ENCODE measurements at places on chromosomes 1 and 21.
A peak's percentile ranks its signal among the peaks of the same experiment; 100 is the strongest.

GRCh38 chr1:160217481-160218051 lies 12.4 kb downstream of the PEA15 start:
- no peak for DNase-seq

DNA sequence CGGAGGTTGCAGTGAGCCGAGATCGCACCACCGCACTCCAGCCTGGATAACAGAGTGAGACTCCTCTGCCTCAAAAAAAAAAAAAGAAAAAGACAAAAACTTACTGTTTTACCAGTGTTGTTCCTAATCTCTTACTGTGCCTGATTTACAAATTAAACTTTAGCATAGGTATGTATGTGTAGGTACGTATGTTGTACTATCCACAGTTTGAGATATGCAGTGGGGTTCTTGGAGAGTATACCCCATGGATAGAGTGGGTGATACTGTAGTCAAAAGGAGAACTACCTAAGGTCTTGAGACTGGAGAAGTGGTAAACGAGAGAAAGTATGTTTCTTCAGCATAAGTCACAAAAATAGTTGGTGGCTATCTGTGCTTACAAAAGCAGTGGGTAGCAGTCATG lies 38.6 kb downstream of the RNF11 start:
- DNase-seq: no peak

DNA sequence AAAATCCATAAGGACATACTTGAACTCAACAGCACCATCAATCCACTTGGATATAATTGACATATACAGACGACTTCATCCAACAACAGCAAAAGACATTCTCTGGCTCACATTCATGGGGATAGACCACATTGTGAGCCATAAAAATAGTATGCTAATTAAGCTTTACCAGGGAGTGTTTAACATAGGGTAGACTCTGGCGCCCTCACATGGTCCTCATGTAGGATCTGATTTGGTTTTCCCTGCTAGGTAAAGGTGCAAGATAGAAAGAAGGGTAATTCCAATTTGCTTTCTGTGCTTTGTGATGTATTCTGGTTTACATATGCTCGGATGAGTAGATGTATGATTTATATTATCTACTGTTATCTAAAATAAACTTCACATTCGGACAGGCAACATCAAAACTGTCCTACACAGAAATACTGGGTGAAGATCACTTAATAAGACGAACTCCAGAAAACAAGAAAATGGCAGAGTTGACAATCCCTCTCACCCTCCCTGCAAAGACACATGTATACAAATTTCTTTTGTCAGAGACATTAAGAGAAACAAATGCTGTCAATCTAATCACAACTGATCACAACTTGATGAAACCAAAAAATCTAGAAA lies 27.7 kb downstream of the CR1L start:
- DNase-seq: peak; percentile 44

GRCh38 chr1:202958544-202959275 lies 598 bp upstream of the ADIPOR1 start:
- DNase-seq: peak; percentile 34

GRCh38 chr1:210684466-210685294 lies 356.0 kb downstream of the HHAT start:
- DNase-seq: peak; percentile 85

DNA sequence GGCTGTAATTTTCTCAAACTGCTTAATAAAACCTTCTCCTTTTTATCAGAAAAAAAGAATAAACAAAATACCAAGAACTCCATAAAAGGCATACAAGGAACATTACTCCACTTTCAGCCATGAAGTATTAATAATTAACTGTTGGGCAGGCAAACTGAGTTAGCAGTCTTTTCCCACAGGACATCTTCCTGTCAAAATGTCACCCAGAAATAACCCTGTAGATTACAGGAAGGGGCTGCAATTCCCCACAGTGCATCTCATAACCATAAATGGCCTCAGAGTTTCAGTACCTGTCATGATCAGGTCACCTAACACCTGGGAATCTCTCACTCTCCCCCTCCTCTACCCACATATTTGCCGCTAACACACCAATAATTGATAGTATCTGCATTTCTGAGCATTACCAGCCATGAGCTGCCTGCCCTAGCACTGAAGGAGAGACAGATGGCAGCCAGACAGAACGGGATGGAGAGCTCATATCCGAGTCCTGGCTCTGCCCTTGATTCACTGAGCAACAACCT lies 475.0 kb downstream of the SMYD3 start:
- DNase-seq: no peak

GRCh38 chr1:170085091-170085490 lies 10.6 kb upstream of the KIFAP3 start:
- no peak for DNase-seq

DNA sequence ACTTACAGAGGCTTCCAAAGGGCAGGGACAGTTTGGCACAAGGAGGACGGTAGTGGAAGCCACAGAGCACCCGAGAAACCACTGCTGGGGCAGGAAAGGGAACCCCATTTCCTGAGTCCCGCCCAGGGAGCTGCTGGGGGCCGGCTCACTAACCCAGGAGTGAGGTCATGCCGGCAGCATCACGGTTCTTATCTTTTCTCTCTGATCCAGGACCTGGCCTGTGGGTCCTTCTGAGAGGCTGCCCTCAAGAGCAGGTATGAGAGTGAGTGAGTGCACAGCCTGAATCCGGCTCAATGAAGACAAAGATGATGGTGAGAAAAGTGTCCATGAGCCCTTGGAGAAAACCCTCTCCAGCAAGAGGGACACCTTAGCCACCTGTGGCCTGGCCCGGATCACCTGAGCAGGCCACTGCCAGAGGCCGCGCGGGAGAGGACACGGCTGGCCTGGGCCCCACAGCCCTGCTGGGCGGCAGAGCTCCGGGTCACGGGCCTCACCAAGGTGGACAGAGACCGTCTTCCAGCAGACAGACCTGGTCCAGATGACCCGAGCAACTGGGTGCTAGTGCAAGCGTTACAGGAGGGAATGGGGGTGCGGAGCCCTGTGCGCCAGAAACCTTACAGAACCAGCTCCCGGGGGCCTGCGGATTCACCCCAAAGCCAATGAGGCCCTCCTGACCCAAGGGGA lies 94.9 kb downstream of the RIPK4 start:
- no peak for DNase-seq

- DNase-seq: no peak
Measured at GRCh38 chr1:39354572-39354971, 136.9 kb upstream of the BMP8A start.

GRCh38 chr1:169163059-169163458 lies 56.6 kb downstream of the ATP1B1 start:
- no peak for DNase-seq

DNA sequence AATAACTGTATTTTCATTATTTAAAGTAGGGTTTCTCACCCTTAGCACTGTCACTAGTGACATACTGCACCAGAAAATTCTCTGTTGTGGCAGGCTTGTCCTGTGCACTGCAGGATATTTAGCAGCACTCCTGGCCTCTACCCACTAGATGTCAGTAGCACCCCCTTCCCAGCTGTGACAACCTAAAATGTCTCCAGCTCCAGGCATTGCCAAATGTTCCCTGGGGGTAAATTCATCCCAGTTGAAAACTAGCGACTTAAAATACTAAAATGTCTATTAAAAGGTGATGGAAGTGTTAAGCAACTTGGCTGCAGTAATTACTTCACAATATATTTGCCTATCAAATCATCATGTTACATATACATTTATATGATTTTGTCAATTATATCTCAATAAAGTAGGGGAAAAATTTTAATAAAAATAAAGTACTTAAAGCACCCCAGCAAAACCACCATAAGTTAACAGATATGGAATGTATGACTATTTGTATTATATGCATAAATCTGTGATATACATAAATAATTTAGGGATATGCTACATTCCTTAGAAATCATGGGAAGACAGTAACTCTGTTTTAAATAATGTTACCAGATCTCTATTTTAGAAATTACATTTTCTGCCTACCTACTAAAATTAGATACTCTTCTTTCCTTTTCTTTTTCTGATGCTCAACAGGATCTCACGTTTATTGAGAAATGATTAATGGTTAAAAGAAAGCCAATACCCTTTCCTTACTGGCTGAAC lies 74.6 kb downstream of the ARID4B start:
- DNase-seq: peak; percentile 21

DNA sequence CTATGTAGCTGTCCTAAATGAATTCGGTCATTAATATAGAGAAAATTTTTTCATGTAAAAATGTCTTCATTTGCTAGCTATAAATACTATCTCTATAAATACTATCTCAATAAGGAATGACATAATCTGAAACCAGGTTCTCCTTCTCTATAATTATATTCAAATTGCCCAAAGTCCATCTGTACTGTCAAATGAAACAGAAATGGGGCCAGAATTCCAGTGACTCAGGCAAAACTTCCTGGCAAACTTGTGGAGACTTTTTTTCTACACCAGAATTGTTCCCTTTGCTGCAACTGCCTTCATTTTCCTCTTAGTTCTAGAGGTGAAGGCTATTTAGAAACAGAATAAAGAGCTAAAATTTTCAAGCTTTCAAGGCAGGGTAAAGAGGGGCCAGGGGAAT lies 152.5 kb downstream of the KCNH1 start:
- DNase-seq: no peak

DNA sequence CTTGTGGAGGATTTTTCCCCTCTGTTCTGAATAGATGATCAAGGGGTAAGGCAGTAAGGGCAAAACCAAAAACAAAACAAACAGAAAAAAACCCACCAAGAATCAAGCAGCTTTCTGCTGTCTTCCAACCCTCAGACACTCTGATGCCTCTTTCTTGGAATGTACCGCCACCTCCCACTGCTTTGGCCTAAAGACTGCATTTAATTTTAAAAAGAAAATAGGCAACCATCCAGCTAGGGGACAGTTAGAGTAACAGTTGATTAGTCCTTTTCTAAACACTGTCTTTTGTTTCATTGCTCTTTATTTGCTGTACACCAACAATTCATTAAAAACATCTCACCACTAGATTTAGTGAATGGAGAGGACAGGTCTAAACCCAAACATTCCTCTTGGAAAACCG lies 21.5 kb downstream of the WLS start:
- DNase-seq: no peak

DNA sequence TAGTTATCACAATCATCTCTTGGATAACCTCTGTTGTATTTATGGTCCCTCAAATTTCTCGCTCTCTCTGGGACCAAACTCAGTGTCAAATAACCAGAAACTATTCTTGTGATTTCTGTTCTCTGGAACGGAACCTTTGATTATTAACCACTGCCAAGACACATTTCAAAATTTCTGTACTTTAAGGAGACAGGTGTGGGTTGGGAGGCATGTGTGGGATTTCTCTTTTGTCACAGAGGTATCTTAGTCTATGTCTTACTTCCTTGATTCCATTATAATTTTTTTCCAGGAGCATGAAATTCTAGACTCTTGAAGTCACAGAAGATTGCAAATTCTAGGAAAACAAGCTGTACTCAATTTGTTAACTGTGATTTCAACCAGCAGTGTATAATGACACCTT lies 919.0 kb upstream of the B3GALT2 start:
- no peak for DNase-seq

DNA sequence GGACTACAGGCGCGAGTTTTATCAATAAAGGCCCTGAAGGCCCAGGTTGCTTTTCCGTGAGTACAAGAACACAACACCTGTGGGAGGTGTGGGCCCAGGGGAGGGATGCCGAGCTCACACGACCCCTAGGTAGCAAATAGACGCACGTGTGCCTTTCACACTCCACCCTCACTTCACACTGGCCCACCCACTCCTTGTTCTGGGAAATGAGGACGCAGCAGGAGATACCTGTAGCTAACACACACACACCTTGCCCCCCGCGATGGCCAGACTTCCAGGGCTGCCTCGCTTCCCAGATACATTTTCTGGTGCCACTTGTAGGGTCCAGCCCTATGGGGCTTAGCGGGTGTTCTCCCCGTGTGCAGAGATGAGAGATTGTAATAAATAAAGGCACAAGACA lies 4.3 kb upstream of the CCDC27 start:
- DNase-seq: no peak

- DNase-seq: peak; percentile 80
Measured at GRCh38 chr1:206912445-206913095, 9.2 kb downstream of the FCMR start.

DNA sequence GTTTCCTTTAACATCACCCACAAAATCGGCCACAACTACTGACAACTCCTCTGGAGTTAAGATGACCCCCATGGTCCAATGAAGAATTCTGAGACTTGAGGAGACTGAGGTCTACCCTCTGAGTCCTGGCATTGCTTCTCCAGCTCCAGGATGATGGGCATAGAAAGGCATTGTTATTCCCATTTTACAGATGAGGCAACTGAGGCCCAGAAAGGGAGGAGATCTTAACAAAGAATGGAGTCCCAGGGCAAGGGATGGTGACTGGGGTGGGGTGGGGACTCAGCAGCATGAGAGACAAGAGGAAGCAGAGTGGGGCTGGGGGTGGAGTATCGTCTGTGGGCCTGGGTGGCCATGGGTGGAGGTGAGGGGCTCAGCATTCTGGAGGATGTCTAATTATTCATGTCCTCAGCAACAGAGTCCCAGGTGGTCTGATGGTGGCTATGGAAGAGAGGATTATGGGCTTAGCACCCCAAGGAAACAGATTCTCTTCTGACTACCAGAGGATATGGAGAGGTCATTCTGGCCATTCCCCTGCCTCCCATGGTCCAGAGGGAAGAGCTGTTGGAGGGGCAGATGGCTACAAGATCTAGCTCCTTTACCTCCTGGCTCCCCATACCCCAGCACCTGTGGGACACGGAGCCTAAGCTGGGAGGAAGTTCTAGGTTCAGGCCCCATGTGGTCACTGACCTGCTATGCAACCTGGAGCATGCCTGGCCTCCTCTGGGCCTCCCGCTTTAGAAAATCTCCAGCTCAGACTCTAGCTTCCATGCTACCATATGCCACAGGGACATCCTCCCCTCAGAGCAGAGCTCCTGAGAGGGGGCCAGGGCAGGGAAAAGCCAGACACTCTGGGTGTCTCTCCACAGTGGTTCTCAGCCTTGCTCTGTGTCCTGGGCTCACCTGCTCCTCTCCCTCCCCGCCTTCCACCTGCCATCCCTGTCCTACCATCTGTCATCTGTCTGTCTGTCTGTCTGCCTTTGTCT lies 37.4 kb upstream of the DMBX1 start:
- DNase-seq: no peak

DNA sequence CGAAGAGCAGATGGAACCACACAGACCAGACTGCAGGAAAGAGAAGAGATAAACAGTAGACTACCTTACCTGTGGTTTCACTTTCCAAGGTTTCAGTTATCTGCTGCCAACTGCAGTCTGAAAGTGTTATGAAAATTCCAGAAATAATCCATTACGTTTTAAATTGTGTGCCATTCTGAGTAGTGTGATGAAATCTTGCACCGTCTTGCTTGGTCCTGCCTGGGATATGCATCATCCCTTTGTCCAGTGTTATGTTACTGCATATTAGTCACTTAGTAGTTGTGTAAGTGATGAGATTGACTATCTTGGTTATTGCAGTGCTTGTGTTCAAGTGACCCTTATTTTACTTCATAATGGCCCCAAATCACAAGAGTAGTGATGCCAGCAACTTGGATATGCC lies 33.9 kb downstream of the DNAJC6 start:
- DNase-seq: no peak

DNA sequence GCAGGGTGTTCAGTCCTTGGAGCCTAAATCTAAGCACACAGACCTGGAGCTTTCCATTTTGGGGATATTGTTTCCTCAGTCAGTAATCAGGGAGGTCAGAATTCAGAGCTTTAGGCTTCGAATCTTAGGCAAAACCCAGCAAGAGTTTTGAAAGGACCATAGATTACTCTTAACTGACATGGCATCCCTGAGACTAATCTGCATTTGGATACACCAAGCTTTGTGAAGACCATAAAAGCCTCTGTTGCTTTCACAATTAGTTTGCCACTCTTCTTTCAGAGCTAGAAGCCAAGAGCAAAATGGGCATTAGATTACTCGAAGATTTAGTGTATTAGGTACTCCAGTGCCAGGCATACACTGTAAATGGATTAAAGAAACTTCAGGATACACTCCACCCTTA lies 131.8 kb upstream of the GREM2 start:
- DNase-seq: no peak
